ENCODE measurements at places on chromosomes 7 and 10.

DNA sequence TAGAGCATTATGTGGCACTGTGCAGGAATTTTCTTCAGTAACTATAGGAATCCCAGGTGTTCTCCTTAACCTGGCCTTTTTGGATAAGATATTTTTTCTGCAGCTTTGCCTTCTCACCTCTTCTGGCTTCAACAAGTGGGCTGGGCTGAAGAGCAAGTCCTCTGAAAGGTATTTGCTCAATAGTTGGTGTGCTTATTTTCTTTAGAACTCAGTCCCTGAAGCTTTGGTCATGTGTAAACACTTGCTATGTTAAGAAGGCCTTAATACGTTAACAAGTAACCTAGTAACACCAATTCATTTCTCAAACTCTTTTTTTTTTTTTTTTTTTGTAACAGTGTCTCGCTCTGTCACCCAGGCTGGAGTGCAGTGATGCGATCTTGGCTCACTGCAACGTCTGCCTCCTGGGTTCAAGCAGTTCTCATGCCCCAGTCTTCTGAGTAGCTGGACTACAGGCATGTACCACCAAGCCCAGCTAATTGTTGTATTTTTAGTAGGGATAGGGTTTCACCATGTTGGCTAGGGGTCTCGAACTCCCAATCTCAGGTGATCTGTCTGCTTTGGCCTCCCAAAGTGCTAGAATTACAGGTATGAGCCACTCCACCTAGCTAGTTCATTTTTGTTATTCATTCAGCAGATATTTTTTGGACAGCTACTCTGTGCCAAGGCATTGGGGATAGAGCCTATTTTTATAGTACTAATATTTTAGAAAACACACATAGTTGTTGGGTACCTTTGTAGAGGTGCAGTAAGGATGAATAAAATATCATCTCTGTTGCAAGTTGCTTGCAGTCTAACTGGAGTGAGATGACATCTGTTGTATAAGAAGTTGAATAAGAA is 164.6 kb downstream of the SND1 start:
- no peak for DNase-seq

- no peak for DNase-seq
These were observed 28.0 kb downstream of the ABRAXAS2 start for GRCh38 chr10:124829447-124830115.

DNA sequence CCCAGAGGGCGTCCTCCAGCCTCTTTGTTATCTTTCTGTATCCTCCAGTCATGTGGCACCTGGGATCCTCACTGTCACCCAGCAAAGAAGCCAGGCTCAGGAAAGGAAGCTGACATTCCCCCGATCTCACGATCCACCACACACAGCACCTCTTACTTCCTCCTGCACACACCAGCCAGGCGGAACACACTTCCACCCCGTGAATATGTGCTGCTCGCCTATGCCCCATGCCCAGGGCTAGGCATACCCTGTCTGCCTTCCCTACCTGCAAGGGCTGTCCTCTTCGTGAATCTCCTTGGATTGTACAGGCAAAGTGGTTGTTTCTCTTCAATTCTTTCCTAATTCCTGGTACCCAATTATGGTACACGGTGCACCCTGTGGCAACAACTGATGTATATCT is 191.0 kb downstream of the TNS3 start:
- no peak for DNase-seq

DNA sequence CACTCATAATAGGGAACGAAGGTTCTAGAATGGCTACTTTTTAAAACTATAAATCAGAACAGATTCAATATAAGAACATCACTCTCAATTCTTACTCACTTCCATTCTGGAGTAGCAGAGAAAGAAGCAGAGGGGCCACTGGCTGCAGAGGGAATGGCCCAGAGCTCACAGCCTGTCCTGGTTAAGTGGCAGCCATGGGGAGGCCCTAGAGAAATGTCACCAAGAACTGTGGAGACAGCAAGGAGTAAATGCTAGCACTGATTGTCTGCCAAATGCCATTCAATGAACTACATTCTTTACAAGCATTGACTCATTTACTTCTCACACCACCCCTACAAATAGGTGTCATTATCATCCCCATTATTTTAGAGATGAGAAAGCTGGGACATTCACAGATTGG is 74.6 kb upstream of the KCNMA1 start:
- DNase-seq, result no peak

- DNase-seq, result no peak
These were observed 22.5 kb downstream of the LRRN3 start for GRCh38 chr7:111113263-111114017.

DNA sequence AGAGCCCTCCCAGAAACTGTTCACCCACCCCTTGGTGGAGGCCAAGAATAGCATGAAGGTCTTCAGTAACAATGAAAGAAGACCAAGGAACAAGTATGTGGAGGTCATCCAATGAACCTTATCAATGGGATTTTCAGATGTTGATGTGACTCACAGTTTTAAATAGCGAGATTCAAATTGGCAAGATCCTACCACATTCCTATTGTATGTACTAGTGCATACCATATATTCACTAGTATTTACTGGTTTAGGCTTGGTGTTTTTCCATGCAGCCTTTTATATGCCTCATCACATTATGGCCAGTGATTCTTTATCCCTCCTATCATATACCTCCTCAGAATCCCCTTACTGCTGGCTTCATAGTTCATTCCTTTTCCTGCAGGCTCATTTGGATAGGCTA is 54.4 kb downstream of the ITGB8 start:
- no peak for DNase-seq

Measured in NCI-H187 treated with DMSO at 0.1 percent for 48 hours (cell line).